ENCODE measurements at places on chromosomes 5 and 9.

DNA sequence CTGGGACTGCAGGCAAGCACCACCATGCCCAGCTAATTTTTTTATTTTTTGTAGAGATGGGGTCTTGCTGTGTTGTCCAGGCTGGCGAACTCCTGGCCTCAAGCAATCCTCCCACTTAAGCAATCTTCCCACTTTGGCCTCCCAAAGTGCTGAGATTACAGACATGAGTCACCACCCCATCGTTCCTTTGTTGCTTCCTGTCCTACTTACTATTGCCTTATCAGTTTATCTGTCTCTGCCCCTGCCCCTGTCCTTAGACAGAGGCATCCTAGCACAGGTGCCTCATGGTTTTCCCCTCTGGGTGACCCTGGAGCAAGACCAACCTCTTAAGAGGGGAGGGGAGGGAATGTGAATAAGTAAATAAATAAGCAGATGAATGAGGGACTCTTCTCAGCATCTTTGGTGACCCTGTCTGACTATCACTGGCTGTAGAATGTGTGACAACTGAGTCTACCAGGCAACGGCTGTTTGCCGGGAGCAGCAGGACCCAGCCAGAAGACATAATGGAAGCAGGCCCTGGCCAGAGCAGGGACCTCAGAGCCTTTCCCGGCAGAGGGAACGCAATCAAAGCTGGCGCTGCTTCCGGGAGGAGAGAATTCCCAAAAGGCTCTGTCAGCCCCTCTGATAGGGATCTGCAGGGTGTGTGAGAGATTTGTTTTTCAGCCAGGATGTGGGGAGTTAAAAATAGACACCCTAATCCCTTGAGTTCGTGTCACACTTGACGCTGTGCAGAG lies 43.8 kb upstream of the DAB2IP start:
- DNase-seq: no peak

DNA sequence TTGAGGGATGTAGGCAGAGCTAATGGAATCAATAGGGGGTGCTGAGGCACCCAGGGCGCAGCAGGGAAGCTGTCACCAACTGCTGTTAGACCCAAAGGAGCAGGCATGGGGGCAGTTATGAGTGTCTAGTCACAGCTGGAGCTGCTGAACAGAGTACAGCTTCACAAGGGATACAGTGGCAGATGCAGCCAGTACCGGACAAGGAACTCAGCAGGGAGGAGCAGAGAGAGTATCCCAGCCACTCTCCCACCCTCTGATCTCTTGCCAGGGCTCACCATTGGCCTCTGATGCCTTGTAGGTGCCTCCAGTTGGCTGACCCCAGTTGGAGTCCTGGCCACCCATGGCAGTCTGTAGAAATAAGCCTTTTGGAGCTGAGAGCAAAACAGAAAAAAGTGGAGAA lies 42.6 kb upstream of the HSPB3 start:
- no peak for DNase-seq

DNA sequence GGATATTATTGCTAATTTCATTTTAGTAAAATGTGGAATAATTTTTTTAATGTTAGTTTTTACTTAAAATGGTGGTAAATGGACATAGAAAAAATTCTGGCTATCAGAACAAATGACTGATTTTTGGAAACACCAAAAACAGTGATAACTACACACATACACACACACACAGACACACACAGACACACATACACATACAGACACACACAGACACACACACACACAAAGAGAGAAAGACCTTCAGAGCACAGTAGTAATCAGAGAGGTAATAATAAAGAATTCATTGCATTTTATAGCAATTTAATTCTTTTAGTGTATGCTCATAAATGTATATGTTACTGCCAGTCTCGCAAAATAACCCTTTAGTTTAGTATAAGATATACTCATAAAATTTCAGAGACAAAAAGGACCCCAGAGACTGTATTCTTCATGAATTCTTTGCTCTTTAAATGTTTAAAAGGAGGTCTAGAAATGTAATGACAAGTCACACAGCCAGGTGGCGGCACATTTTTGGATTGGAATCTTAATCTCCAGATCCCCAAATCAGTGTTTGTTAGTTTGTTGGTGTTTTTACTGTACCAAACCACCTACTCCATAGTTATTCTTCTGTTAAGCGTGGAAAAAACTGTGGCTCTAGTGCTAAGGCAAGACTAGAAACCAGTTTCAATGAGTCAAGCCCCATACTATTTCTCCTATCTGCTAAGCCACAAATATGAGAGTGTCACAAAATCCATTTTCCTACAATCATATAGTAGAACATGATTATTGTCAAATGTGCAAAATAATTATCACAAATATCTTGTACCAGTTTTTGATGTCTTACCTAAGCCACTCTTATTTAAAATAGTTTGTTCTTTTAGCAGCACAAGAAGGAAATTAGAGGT lies 109.9 kb downstream of the EDIL3 start:
- no peak for DNase-seq

DNA sequence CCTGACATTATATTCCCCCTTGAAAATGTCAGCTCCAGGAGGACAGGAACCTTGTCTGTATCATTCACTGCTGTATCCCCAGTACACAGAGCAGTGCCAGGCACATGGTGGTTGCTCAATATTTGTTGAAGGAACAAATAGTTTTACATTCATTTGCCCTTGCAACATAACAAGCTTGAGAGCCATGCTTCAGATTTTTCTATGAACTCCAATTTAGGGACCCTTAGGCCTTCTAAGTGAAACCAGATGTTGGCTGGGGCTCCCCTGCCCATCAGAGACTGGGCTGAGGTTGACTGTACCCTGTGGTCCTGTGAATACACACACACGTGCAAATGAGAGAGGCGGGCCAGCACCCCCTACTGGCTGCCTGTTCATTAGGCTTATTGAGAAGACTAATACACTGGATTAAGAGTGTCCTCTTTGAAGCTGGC lies 214.9 kb upstream of the WWC1 start:
- no peak for DNase-seq

DNA sequence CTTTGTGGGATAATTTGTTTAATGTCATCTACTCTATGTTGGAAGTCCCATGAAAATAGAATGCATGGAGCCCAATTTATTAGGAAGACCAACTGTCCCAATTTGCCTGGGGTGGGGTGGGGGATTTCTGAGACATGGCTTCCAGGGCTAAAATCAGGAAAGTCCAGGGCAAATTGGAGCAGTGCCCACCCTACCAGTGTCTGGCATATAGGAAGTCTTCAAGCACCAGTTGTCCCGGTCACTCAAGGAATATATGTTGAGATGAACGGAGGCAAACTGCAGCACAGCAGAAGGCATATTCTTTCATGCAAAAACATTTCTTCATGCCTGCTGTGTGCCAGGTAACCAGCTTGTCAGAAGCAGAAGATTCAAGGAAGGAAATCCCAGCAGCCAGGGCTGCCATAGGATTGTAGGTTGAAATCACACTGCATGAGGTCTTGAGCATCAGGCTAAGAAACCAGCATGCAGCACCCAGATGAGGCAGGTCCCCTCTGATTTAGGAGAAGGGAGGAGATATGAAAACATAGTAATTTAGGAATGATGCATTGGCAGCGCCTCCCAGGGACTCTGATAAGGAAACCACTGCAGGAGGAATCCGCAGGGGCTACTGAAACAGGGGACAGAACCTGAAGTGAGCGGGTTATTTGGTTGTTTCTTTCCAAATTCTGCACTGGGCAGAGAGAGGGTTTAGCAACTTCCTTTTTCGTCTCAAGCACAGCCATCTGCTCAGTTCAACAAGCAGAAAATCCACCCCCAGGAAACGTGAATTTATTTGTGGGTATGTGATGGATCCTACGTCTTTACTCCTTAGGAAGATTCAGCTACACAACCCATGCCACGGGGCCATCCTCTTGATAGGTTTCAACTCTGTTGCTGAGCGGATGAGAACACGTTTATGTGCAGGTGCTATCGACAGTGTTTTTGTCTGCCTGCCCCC lies 112.6 kb upstream of the CPEB4 start:
- no peak for DNase-seq

GRCh38 chr5:53360811-53361210 lies 119.6 kb upstream of the FST start:
- DNase-seq: no peak

- no peak for DNase-seq
These were observed 192.3 kb downstream of the PALM2AKAP2 start for GRCh38 chr9:109972026-109972882.

DNA sequence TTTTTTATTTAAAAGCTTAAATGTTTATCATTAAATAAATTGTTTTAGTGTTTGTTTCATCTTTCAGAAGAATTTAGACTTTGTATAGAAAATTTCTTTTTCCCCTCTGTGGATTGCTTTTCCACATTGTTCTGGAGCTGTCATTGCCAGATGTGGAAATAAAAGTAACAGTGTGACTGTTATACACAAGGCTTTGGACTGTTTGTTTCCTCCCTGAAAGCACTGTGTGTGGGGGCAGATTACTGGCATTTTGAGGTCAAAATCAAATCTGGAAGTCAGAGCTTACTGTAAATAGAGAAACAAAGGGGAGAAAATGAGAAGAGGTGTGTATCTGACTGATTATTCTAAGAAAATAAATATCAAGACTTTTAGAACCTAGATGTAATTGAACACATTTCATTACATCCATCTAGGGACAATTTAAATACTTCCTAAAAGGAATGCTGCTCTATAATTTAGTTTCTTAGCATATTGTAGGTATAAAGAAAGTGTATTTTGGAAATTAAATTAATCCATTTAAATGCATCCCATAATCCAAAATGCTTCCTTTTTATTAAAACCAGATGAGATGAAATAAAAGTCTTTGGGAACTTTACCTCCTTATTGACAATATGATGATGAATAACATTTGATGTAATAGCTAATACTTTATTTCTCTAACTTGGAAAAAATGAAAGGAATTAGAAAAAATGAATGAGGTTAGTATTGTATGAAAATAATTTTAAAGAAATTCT lies 51.9 kb downstream of the ERCC6L2 start:
- no peak for DNase-seq

DNA sequence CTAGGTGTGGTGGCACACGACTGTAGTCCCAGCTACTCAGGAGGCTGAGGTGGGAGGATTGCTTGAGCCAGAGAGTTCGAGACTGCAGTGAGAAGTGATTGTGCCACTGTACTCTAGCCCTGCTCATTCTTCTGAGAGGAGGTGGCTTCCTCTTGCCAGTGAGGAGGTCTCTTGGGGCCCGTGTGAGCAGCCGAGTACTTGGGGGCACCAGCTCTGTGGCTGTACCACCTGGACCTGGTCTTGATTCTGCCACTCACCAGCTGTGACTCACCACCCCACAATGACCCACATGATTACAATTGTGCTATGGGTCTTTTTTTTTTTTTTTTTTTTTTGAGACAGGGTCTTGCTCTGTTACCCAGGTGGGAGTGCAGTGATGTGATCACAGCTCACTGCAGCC lies 18.0 kb upstream of the CRB2 start:
- no peak for DNase-seq

DNA sequence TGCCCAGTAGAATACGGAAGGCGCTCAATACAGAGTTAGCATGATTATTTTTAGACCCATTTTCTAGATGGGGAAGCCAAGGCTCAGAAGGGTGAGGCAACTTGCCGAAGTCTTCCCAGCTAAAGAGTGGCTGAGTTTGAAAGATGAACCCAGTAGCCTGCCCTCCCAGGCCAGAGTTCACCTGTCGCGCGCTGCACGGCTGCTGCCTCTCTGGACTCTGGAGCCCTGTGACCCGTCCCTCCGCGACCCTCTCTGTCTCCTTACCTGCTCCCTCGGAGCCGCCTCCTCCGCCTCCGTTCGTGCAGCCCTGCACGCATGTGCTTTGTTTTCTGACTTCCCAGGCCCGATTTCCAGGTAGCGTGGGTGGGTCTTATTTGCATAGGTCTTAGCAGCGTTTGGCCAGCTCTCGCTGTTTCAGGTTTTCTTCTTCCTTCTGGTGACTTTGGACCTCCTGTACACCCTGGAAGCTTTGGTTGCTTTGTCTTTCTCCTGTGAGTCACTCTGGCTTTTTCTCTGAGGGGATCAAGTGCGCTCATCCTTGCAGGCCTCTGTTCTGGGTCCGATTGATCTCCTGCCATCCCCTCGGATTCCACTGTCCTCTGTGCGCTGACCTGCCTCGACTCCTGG lies at the start of gene RNF183:
Gene RNF183 (minus strand): TSS at position 585 of the 627 bp plus-strand sequence. CDS start 5,192 bp downstream, outside the sequence.
- no peak for DNase-seq

GRCh38 chr5:80960531-80961375 lies 590 bp downstream of the RASGRF2 start:
- DNase-seq: no peak

- no peak for DNase-seq
These were observed 48.6 kb upstream of the SH3PXD2B start for GRCh38 chr5:172502969-172503368.

- no peak for DNase-seq
These were observed 197.7 kb downstream of the TENT4A start for GRCh38 chr5:6910950-6911349.

DNA sequence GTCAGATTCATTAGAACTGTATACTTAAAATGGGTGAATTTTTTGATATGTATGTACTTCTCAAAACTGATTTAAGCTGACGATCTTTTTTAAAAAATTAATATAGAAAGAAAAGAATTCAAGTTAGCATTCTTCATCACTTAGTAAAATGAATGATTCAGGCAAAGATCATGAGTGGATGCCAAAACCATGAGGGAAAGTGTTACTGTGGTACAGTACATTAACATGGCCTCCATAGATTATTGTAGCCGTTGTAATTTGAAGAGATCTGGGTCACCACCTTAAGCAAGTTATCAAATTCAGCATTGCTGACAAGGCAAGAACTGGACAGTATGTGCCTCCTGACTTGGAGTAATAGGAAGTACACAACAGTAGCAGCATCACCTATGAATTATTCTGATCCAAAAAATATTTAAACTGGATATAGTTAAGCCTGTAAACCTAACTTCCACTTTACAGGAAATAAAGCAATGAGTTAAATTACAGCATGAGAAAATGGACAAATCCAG lies 29.7 kb downstream of the C9orf85 start:
- no peak for DNase-seq

DNA sequence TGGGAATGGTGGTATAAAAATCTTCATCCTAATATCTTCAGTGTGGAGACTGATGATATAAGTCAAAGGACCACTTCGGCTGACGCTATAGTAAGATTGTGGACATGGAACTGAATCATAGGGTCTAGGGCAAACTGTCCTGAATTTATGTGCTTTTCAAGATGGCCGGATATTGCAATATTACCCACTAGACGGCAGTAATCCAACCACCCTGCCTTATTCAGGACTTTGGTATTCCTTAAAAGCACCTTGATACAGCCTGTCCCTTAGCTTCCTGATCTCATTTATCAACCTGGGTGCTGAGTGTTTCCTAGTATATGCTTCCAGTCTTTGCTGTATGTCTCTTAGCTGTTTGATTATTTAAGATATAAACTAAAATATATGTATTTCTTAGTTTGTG lies 71.2 kb upstream of the COX7C start:
- DNase-seq: no peak

DNA sequence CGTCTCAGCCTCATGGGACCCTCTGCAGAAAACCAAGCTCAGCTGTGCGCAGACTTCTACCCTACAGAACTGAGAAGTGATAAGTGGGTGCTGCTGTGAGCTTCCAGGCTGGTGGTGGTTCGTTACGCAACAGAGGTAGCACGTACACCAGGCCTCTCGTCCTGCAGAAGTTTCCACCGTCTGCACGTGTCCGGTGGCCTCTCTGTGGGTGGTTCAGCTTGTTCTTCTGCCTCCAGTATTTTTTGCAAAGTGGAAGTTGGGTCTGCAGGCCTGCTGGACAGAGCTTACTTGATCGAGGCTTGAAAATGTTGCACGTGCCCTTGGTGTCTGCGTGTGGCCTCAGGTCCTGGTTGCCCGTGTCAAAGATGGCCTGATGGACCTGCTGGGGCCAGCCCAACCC lies 27.5 kb downstream of the KCNT1 start:
- DNase-seq: no peak

GRCh38 chr9:113674436-113674835 lies 201.7 kb upstream of the ZNF618 start:
- DNase-seq: no peak

- no peak for DNase-seq
These were observed 103.0 kb upstream of the CTSL start for GRCh38 chr9:87622923-87623322.

GRCh38 chr5:142087920-142088679 lies 20.5 kb upstream of the NDFIP1 start:
- peak; percentile 35 for DNase-seq

Data from T follicular helper cell (primary cell).